Uterus (tissue), 4 donors: ENCODE measurements at places on chromosomes 4 and X.

GRCh38 chr4:16110661-16111290, 27.0 kb upstream of the PROM1 start:
- H3K27ac ChIP-seq: no peak overlapping the region
- H3K27me3 ChIP-seq: no peaks in the 10 kb centered on the region
- H3K4me3 ChIP-seq: no peak overlapping the region

DNA sequence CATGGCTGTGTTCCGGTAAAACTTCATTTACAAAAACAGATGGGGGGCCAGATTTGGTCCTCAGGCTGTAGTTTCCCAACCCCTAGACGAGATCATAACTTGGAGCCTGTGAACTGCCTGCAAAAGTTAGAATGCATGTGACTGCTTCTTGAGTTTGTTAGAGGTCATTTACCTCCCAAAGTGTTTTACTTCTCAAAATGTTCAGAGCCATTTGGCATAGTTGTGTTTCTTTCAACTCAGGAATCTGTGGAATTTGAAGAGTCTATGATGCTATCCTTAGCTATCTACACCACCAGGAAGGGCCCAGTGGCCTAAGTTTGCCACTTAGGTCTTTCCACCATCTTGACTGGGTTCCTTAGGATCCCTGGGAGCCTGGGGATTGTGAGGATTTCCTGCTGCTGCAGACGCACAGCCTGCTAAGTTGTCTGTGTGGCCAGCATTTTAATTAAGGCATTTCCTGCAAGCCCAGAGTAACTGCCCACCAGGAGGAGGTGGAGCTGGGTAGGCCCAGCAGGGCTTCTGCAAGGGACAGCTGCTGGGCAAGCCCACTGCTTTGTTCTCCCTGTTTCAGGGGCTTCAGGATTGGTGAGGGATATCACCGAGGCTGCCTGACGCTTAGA, 53.1 kb downstream of the CCNI start:
- no peak overlapping the region for H3K4me3 ChIP-seq
- peaks cover 2% of the 10 kb centered on the region for H3K36me3 ChIP-seq
- H3K27me3 ChIP-seq: no peaks in the 10 kb centered on the region
- DNase-seq: no peak
- no peak overlapping the region for H3K27ac ChIP-seq

DNA sequence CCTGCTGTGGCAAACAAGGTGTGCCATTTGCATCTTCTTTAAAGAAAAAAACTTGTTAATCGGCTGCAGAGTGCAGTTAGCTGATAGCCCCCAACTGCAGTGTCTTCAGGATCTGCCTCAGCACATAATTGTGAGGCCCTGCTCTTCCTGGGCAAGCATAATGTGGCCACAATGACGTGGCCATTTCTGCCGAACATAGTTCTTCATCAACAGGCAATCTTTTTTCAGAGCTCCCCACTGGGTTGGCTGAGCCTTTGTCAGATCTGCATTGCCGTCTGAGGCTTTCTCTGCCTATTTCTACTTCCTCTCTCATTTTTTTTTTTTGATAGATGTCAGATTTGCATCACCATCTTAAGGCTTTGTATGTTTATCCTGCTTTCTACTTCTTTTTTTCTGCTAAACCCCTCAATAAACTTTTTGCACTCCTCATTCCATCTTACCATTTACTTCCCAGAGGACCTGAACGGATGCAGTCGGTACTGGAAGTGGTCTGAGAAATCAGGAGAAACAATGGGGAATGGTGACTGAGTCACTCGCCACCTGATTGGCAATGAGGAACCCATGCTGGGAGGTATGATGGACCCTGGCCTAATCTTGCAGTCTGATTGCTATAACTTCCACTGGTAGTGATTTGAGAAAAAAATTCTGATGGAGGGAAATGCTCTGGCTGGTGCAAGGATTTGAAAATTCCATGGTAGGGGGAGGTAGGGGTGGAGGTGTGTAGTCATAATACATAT, 21.2 kb upstream of the TAB3 start:
- no peak for DNase-seq
- H3K36me3 ChIP-seq: no peaks in the 10 kb centered on the region
- H3K27me3 ChIP-seq: no peaks in the 10 kb centered on the region
- no peak overlapping the region for H3K4me3 ChIP-seq

GRCh38 chr4:171742436-171742835, 70.8 kb upstream of the GALNTL6 start:
- no peaks in the 10 kb centered on the region for H3K27me3 ChIP-seq
- no peak overlapping the region for H3K27ac ChIP-seq
- H3K4me3 ChIP-seq: no peak overlapping the region
- no peak for DNase-seq
- H3K36me3 ChIP-seq: no peaks in the 10 kb centered on the region
